ENCODE measurements at places on chromosomes 5 and 9. TPM values are rescaled to one million over a fixed set of nuclear protein-coding genes. Genes with fewer than 3 reads are reported as not detected.
A peak's percentile ranks its signal among the peaks of the same experiment; 100 is the strongest.

Gene PTGDS
- 1.2 TPM for total RNA-seq

Gene FCN2
- total RNA-seq: not detected

DNA sequence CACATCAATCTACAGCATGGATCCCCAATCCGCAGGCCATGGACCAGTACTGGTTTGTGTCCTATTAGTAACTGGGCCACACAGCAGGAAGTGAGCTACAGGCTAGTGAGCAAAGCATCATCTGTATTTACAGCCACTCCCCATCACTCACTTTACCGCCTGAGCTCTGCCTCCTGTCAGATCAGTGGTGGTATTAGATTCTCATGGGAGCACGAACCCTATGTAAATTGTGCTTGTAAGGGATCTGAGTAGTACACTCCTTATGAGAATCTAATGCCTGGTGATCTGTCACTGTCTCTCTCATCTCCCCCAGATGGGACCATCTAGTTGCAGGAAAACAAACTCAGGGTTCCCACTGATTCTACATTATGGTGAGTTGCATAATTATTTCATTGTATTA lies 212.7 kb upstream of the FAM174A start:
- no peaks in the 10 kb centered on the region for H3K27me3 ChIP-seq
- no peaks in the 10 kb centered on the region for H3K36me3 ChIP-seq
- H3K27ac ChIP-seq: no peak overlapping the region

DNA sequence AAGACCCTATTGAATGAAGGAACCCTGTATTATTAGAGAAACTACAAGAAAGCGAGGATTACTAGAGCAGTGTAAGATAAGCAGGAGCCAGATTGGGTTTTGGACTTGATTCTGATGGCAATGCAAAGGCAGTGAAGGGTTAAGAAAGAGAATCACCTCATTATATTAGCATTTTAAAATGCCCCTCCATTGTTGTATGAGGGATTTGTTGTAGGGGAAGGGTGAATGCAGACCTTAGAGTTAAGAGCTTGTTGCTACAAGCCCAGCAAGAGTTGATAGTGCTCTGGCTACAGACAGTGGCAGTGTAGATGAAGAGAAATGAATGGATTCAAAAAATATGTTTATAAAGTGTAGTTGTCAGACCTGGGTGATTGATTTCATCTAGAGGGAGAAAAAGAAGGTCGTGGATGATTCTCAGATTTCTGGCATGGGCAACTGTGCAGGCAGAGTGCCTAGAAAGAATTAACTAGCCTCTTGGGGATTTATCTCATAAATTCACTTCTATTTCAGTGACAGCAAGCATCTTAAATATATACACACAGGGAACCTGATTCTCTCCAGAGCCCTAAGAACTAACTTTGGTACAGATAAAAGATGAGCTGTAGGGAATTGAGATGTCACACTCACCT lies 344.8 kb downstream of the ARRDC3 start:
- H3K4me1 ChIP-seq: no peaks in the 10 kb centered on the region
- no peak overlapping the region for H3K4me3 ChIP-seq
- H3K27ac ChIP-seq: no peak overlapping the region
- DNase-seq: no peak

DNA sequence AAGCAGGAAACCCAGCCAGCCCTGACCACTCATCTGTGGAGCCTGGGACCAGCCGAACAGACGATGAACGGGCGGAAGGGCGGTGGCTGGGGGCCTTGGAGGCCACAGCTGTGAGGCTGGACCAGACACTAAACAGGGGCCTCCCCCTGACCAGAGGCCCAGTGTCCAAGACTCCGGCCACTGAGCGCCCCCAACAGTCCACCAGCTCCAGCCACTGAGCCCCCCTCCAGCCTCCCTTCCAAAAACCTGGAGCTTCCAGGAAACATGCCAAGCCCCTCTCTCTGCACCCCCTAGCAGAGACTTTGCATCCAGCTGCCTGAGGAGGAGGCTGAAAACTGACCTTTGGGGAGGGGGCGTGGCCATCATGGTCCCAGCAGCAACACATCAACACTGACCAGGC lies 23.2 kb downstream of the CNTFR start:
- no peak for DNase-seq
- no peak overlapping the region for H3K4me3 ChIP-seq
- H3K36me3 ChIP-seq: no peaks in the 10 kb centered on the region
- peaks cover 28% of the 10 kb centered on the region for H3K27me3 ChIP-seq
- H3K4me1 ChIP-seq: no peaks in the 10 kb centered on the region

- H3K27ac ChIP-seq: no peak overlapping the region
- no peak for DNase-seq
- H3K4me3 ChIP-seq: no peak overlapping the region
Observed at GRCh38 chr5:142780871-142781270, 10.7 kb downstream of the ARHGAP26 start.

DNA sequence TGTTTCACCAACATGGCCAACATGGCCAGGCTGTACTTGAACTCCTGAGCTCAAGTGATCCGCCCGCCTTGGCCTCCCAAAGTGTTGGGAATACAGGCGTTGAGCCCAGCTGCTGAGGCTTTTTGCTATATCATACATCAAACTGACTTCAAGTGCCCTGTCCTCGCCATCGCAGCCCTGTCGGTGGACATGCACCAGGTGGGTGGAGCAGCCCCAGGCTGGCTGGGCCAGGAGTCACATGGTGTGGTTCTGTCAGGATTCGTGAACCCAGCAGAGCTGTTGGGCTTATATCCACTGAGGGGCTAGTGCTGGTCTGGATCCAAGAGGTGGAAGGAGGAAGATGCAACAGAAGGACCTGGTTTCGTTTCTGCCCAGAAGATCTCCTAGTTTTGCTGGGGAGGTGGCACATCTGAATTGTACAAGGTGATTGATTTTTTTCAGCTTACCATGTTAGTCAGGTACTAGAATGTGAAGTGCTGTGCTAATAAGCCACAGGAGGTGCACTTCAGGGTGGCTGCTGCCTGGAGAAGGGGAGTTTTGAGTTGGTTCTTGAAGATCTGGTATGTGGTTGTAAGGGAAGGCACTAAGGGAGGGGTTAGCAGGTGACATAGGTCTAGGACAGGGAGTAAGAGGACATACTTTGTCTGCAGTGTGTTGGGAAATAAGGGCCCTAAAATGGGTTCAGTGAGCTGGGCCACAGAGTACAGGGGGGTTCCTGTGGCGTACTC lies 16.1 kb downstream of the PCBD2 start:
- H3K4me1 ChIP-seq: peaks cover 12% of the 10 kb centered on the region
- H3K27me3 ChIP-seq: no peaks in the 10 kb centered on the region
- H3K36me3 ChIP-seq: peaks cover 28% of the 10 kb centered on the region
- H3K4me3 ChIP-seq: no peak overlapping the region
- peak overlapping the region; percentile 9 for H3K27ac ChIP-seq
- no peak for DNase-seq

DNA sequence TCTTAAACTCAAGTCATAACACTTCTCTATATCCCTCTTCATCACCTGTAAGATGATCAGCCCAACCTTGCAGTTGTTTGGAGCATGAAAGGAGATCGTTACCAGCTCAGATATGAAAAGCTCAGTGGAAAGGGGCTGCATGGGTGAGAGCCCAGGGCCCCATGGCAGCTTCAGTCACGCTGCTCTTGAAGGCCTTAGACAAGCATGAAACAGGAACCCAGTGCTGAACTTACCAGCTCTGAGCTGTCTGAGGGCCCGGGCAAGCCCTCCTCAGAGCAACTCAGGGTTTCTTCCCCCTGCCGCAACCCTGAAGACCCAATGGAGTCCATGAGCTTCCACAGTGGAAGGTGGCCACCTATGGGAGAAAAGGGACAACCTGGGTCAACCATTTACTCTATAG lies 3.3 kb downstream of the HK3 start:
- no peak overlapping the region for H3K27ac ChIP-seq
- no peaks in the 10 kb centered on the region for H3K36me3 ChIP-seq
- peaks cover 36% of the 10 kb centered on the region for H3K4me1 ChIP-seq
- DNase-seq: no peak
- H3K27me3 ChIP-seq: peaks cover 18% of the 10 kb centered on the region

Gene C1QTNF3
- total RNA-seq: 3.0 TPM

Gene DNAJC21
- total RNA-seq: 58.6 TPM

Data from activated CD8-positive, alpha-beta T cell treated with anti-CD3 and anti-CD28 coated beads, Interleukin-2, amount 10 ng/mL, durations not matched to agents 7 days and 5 days (primary cell).